Esophagus muscularis mucosa (tissue), 4 donors: ENCODE measurements at places on chromosomes 1 and 21. TPM values are rescaled to one million over a fixed set of nuclear protein-coding genes. Genes with fewer than 3 reads are reported as not detected.

The CHAF1B gene
- 1.6 TPM for total RNA-seq

The WDR26 gene
- 78.3 TPM for total RNA-seq

The AGT gene
- 12.2 TPM for total RNA-seq

- H3K27me3 ChIP-seq: peaks cover 55% of the 10 kb centered on the region
- no peaks in the 10 kb centered on the region for H3K36me3 ChIP-seq
- no peak for DNase-seq
- no peak overlapping the region for H3K27ac ChIP-seq
These were observed 1.1 kb downstream of the HOOK1 start for GRCh38 chr1:59815892-59816291.

DNA sequence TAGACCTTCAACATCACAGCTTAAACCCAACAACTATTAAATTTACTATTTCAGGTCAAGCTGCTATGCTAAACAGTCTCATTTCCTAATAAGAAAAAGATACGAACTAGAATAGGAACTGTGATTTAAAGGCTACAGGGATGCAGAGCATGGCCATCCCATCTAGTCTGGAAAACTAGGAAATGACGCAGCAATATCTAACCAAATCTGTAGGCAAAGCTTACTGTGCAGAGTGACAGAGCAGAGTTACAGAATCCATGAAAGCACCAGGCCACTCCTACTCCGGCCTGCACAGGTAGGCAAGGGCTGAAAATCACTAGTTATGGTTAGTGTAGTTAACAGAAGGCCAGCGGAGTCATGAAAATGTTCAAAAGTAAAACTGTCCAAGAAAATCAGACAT is 2.1 kb downstream of the HLCS start:
- no peak overlapping the region for H3K27ac ChIP-seq
- peaks cover 15% of the 10 kb centered on the region for H3K36me3 ChIP-seq
- H3K27me3 ChIP-seq: no peaks in the 10 kb centered on the region
- H3K4me3 ChIP-seq: no peak overlapping the region
- no peaks in the 10 kb centered on the region for H3K4me1 ChIP-seq

DNA sequence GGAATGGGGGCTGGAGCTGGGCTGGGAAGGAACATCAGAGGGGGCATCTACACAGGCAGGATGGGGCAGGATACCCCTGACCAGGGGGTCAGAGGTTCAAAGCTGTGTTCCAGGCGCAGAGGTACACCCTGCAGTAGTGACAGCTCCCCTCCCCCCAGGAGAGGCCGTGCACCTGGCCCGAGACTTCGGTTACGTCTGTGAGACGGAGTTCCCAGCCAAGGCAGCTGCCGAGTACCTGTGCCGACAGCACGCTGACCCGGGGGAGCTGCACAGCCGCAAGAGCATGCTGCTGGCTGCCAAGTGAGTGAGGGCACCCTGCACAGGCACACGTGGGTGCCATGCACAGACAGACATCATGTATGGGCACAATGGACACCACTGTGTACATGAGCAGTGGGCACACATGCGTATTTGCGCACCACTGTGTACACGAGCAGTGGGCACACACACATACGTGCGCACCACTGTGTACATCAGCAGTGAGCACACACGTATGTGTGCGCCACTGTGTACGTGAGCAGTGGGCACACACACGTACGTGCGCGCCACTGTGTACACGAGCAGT is 17.4 kb downstream of the TFAP2E start:
- H3K27ac ChIP-seq: no peak overlapping the region
- no peak overlapping the region for H3K4me3 ChIP-seq
- H3K27me3 ChIP-seq: no peaks in the 10 kb centered on the region
- H3K36me3 ChIP-seq: no peaks in the 10 kb centered on the region
